ENCODE measurements at places on chromosomes 12 and 14.

DNA sequence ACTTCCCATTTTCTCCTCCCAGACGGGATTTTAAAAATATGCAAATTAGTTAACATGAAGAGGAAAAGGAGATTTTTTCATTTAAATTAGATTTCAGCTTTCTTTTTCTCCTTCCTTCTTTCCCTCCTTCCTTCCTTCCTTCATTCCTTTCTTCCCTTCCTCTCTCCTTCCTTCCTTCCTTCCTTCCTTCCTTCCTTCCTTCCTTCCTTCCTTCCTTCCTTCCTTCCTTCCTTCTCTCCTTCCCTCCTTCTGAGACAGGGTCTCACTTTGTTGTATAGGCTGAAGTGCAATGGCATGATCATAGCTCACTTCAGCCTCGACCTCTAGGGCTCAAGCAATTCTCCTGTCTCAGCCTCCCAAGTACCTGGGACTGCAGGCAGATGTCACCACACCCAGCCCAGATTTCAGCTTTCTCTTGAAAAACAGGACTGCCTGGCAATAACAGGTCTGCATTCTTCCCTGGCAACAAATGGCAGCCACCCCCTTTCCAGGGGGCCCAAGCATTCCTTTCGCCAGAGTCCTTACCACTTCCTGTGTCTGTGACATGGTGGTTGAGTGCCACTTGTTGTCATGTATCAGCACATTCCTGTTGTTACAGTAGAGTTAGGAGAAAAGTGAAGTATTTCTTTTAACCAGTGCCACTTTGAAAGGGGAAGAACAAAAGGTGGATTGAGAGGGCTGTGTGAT lies 119.1 kb downstream of the PTPN11 start:
- DNase-seq = no peak

- no peak for DNase-seq
Measured at GRCh38 chr12:65798918-65799317, 25.4 kb upstream of the HMGA2 start.

DNA sequence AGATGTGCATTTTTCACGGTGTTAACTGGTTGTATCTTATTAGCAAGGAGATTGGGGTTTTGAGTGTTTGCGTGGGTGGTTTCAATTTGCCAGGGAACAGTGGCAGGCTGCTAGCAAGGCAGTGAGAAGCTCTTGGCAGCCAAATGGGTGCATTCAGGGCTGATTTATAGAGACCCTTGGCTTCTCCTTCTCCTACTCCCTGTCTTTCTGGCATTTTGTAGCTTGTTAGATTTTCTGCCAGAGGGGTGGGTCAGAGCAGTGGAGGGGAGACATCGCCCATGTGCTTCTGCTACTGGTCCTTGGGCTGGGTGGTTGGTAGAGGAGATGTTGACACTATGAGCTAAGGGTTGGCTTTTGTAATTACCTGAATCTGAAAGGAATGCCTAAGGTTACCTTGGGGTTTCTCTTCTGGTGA lies 9.6 kb downstream of the CALM1 start:
- no peak for DNase-seq

DNA sequence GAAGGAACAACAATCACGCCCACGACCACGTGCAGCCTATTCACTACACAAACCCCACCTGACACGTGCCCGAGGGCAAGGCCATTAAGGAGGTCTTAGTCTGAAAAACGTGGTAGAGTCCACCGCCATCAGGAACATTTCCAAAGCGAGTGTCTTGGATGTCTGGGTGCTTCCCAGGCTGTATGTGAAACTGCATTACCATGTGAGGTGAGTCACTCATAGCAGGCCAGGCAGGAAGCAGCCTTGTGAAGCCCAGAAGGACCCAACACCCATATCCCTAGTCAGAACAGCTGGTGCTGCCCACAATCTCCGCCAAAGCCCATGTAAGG lies 3.3 kb upstream of the KRT79 start:
- DNase-seq = no peak

DNA sequence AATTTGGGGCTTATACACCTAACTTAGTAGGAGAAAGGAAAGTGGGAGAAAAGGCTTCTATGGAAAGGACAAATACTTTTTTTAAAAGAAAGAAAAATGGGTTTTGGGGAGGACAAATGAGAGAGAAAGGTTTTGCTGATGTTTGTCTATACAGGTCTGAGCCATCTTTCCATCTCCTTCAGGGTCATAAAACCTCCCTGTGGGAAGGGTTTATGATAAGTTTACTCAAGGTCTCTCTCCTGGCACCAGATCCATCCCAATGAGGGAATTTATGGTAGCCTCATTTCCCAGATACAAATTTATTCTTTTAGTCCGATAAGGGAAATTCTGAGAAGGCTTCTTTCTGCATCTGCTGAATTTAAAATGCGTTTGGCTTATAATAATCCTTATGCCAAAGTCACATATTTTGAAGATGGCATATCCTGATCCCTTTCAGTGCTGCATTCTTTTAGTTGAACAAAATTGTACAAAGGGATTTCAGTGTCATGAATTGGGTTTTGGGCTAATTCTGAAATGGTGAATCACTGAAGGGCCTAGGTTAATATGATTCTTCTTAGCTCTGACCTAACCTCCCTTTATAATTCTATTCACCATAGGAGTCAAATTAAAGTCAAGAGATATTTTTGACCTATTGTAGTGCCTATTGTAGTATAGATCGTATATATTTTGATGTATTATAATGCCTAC lies 173.5 kb upstream of the DYRK2 start:
- no peak for DNase-seq

- DNase-seq = no peak
Measured at GRCh38 chr14:80567905-80568536, 356.7 kb upstream of the DIO2 start.

- no peak for DNase-seq
Measured at GRCh38 chr14:105088812-105089745, 23.8 kb upstream of the GPR132 start.

- no peak for DNase-seq
Measured at GRCh38 chr14:38391334-38391733, 135.4 kb upstream of the CLEC14A start.

GRCh38 chr14:70924521-70924920 lies 17.3 kb downstream of the PCNX1 start:
- no peak for DNase-seq

GRCh38 chr14:93121030-93121834 lies 5.5 kb upstream of the ITPK1 start:
- DNase-seq = no peak

DNA sequence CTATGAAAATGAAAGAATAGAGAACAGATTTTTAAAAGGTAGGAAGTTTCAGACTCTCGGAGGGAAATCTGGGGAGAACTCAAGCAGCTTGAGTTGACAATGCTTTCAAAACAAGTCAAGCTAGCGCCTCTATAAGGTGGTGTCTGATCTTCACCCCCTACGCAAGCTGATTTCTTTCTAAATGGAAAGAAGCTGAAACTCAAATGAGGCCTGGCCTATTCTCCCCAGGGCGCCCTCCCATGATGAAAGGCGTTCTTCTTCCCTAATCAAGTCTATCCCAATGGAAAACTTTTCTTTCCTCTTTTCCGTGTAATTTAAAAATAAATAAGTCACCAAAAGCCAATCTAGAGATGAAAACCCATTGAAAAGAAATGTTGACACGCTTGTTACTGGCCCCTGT lies 20.6 kb downstream of the PTHLH start:
- no peak for DNase-seq

DNA sequence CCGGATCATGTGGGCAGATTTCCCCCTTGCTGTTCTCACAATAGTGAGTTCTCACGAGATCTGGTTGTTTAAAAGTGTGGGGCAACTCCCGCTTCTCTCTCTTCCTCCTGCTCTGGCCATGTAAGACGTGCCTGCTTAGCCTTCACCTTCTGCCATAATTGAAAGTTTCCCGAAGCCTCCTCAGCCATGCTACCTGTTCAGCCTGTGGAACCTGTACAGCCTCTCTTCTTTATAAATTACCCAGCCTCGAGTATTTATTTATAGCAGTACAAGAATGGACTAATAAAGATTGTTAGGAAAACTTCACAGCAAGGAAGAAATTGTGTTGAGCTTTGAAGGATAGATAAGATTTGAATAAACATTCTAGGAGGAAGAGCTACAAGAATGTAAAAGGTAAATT lies 52.1 kb downstream of the KDM5A start:
- no peak for DNase-seq

GRCh38 chr12:32197421-32197820 lies 90.8 kb downstream of the BICD1 start:
- DNase-seq = no peak

DNA sequence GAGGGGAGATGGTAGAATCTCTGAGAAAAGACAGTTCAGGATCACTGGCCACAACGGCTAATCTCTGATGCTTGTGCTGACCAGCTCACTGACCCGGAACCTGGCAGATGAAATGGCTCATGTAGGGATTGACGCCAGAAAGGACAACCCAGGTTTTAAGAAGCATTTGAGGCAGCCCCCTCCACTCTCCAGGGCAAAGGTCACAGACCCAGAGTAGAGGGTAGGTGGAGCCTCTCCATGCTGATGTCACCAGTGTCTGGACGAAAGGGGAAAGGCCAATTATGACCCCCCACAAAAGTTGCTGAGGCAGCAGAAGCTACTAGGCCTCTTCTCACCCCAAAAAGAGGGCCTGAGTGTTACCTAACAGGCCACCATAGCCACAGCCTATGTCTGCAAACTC lies 1.2 kb downstream of the METTL1 start:
- DNase-seq = no peak

GRCh38 chr12:64088431-64089349 lies 133.4 kb downstream of the KICS2 start:
- peak; percentile 27 for DNase-seq

GRCh38 chr14:52856139-52856538 lies 64.7 kb upstream of the GNPNAT1 start:
- DNase-seq = no peak

- no peak for DNase-seq
Measured at GRCh38 chr12:1650260-1650977, 21.4 kb downstream of the WNT5B start.

- DNase-seq = peak; percentile 71
Measured at GRCh38 chr12:53006810-53007309, 604 bp downstream of the EIF4B start.

DNA sequence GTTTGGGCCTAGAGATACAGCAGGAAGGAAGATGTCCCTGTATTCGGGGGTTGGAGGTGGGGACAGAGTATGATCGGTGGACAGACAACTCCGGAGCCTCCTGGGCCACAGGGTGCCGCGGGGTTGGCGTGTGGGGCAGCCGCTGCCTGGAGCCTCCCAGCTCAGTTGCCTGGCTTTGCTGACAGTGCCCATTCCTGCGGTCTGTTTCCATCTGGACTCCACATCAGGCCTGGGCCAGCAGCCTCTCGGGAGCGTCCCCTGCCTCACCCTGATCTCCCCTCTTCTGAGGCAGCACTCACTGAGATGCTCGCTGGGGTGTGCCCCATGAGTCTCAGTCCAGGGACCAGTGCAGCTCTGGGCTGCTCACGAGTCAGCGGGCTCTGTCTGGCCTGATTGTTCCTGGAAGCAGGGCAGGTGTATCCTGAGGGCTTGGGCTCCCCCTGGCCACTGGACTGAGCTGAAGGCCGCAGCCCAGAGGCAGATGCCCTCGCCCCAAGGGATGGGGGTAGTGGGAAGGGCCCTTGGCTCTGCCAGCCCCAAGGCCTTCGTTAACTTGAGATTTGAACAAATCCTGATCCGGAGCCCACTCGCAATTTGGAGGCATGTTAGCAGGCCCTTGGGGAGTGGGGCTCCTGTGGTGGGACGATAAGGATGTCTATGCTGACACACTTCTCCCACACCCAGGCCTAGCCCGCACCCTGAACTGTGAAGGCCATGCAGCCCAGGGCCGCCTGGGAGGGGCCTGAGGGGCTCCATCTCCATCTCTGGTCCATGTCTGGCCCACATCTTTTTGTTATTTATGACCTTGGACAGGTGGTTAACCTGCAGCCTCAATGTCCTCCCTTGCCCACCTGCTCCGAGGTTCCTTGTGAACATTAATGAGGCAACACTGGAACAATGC lies 7.5 kb downstream of the HIP1R start:
- DNase-seq = no peak

DNA sequence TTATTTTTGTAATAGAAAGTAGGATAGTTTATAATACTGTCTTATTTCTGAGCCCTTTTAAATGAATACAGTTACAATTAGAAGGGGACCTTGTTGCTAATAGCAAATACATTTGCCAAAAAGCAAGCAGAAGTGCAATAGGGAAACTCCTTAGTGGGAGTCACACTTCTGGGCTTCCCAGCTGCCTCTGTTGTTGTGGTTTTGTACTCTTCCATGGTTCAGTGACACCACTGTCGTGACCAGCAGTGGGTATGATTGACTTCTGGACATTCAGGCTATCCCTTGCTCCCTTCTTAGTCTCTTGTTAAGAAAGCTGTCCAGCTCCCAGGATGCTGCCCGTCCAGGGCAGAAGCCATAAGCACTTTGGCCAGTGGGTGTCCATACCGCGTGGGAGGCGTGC lies 22.6 kb downstream of the TCTN1 start:
- no peak for DNase-seq

DNA sequence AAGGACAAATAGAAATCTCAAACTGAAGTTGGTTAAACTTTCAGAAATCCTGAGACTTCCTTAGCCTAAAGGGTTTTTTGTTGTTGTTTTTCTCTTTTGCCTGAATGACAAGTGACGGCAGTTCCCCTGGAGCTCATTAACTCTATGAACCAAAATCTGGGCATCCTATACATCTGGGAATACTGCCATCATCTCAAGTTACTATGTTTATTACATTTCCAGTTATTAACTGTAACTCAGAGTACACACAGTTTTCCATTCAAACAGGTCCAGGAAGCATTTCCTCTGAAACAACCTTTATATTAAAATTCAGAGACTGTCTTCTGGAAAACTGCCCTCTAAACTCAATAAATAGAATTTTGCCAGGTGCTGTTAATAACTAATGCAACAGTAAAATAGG lies 55.6 kb upstream of the CDKL1 start:
- DNase-seq = no peak

GRCh38 chr12:65642061-65642661 lies 182.1 kb upstream of the HMGA2 start:
- no peak for DNase-seq

- DNase-seq = no peak
Measured at GRCh38 chr12:90015228-90015627, 306.6 kb upstream of the ATP2B1 start.

DNA sequence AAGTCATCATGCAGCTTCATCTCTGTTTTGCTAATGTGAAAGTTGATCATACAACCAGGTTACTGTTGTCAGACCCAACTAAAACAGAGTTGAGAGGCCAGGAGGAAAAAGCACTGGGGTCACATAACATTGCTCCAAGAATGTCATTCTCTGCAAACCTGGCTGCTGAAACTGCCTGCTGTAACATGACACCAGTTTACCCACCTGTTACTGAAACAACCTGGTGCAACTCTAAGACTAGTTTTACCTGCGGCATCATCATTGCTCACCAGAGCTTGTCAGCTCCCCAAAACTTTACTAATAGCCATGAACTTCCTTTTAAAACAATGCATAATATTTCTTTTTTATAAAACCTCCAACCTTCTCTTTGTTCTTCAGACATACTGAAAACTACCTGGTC lies 30.7 kb upstream of the DEGS2 start:
- DNase-seq = no peak
